Progenitor cell of endocrine pancreas (in vitro differentiated cells): ENCODE measurements at places on chromosomes 2 and 18. TPM values are rescaled to one million over a fixed set of nuclear protein-coding genes. Genes with fewer than 3 reads are reported as not detected.

- DNase-seq: no peak
Observed at GRCh38 chr2:197081294-197081693, 154.8 kb upstream of the PGAP1 start.

DNA sequence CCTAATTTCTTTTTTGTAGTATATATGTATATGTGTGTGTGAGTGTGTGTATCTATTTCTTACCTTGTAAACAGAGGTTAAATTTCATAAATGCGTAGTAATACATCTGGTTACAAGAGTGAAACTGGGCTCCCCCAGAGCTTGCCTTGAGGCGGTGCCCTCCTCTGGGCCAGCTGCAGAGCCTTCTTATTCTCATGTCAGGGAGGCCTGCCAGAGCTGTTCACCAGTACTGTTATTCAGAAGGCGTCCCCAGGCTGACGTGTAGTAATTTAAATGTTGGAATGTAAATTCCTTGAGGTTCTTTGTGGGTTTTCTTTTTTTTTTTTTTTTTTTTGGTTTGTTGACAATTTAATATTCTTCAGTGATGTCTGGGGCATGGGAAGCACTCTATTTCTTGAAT, 11.2 kb downstream of the COPS8 start:
- DNase-seq: no peak

DNA sequence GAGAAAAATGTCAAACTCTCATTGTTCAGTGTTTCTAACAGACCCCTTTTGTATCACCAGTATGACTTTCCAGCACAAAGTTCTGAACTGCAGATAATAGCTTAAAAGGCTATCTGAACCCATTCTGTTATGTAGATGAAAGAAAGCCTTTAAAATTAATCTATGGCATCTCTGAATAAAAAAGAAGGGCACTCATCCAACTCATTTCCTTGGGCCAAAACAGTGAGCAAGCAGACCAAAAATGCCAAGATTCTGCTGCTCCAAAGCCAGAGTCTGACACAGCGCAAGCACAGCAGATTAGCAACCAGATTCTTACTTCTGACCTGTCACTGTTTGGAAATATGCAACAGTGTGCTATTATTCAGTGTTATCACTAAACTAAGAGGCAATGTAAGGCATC, 22.6 kb upstream of the ITGA6 start:
- no peak for DNase-seq

- DNase-seq: no peak
Observed at GRCh38 chr2:205408696-205409095, 273.6 kb upstream of the NRP2 start.

DNA sequence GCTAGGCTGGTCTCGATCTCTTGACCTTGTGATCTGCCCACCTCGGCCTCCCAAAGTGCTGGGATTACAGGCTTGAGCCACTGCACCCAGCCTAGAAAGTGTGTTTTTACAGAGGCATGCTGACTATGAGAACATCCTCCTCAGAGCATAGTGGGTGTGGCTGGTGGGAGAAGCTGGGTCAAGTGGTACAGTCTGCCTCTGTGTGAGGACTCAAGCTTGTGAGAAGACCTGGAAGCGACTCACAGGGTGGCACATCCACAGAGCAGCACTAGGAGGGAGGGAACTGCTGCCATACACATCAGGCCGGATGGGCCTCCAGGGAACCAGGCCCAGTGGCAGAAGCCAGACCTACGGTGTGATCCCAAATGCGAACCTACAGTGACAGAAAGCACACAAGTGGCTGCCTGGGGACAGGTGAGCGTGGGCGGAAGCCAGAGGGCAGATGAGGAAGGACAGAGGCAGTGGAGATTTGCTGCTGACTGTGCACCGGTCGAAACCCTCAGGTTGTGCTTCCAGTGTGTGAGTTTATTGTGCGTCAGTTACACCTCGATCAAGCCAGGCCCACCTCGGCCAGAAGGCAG, 8.9 kb downstream of the ARHGEF4 start:
- no peak for DNase-seq

DNA sequence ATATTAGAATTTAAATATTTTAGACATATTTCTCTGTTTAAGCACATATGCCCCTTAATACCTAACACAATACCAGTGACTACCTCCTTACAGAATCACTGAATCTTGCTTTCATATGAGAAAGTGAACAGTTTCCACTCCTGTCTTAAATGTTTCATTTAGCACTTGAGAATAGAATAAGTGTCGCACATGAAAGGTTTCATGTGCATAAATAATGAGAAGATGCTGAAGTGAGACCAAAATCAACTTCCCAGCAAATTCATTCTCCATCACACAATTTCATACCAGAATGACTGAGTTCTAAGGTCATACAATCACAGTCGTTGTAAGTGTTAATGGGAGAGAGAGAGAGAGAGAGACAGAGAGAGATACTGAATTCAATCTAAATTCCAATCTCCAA, 51.2 kb downstream of the ATIC start:
- DNase-seq: no peak

GRCh38 chr18:35127201-35127600, 86.0 kb downstream of the MAPRE2 start:
- no peak for DNase-seq

DNA sequence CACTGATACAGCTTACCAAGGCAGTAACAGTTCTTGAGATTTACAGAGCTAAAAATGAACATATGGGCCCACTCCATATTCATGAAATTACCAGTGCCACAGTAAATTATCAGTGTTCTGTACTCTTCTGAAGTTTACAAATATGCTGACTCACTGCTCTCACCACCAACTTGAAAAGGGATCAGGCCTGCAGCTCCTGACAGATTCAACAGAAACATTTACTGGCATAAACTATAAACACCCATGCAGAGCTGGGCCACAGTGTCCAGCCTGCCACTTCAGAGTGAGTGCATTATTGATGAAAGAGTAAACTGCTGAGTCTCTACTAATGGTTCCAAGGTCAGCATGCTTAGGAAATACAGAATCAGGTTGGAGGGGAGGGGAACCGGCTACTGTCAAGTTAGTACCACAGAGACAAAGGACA, 83.1 kb downstream of the FARSB start:
- no peak for DNase-seq

GRCh38 chr2:131156452-131157149, 51.5 kb downstream of the PLEKHB2 start:
- DNase-seq: no peak

DNA sequence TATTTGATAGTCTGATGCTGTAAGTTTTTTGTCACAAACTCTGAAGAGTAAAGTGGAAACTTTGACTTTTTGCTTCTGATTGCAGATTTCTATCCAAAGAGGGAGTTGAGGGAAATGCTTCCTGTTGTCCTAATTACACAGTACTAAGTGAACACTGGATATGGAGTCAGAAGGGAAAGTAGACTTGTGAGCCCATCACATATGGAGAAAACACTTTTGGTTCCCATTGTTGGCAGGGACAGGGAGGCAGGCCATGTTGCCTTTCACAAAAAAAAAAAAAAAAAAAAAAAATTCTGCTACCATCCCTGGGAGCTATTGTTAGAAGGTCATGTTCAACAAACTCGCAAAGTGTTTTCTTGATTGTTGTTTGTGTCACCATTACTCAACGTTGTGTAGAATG, 144.3 kb downstream of the RPIA start:
- DNase-seq: no peak

DNA sequence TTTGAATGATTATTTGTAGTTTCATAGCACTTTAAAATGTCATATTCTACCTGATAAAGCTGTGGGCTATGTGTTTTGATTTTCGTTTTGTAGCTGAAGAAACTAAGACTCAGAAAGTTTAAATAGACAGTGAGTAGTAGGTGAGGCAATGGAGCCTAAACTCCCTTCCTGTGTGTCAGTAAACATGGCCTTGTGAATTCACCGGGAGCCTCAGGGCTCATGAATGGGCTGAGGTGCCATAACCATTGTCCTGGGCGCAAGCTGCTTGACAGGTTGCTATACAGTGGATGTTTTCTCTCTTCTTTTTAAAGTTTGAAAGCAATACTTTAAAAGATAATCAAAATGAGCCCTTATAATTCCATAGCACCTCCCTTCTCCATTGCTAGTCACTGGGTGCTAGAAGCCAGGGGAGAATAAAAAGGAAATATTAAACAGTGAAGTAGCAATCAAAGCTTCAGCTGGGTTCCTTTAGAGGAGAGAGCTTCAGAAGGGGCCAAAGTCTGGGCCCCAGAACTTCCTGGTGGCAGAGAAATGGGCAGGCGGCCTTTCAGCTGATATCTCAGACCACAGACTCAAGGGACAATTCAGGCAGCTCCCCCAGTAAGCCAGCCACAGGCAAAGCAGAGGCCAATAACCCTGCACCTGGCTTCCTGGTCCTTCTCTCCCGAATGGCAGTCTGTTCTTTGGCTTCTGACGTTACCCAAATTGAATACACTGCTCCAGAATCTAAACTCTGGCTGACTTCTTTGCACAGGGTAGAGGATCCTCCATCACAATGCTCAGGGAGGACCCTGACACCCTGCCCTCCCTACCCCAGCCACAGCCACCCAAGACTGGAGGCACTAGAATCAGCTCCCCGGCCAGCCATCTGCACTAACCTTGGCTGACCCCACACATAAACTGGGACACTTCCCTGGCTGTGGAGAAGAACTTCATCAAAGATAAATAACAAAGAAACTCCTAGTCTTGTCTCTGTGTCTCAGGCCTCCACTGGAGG, 51.8 kb upstream of the NPAS2 start:
- no peak for DNase-seq

ATOH8 gene
- total RNA-seq: 1.3 and 1.7 TPM in 2 replicates

CHST9 gene
- 38.9 and 43.2 TPM in 2 replicates for total RNA-seq

ALPI gene
- not detected in 2 replicates for total RNA-seq

RND3 gene
- total RNA-seq: 40.3 and 42.5 TPM in 2 replicates
